ENCODE measurements at places on chromosomes 16 and 17. TPM values are rescaled to one million over a fixed set of nuclear protein-coding genes. Genes with fewer than 3 reads are reported as not detected.

DNA sequence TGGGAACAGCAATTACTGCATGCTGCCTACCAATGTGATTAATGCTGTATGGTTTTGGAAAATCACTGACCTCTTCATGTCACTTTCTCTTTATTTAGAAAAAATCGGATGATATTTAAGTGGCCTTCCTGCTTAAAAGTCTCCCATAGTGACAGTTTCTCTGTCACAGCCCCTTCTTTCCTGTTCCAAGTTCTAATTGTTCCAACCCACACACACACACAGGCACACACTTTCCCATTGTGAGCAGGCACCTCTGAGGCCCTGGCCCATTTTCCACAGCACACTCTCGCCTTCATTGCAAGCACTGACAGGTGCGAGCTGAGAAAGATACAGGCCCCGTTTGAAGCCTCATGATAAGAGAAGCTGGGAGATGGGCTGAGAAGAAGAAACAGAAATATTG lies 505.9 kb downstream of the HS3ST4 start:
- DNase-seq: no peak

DNA sequence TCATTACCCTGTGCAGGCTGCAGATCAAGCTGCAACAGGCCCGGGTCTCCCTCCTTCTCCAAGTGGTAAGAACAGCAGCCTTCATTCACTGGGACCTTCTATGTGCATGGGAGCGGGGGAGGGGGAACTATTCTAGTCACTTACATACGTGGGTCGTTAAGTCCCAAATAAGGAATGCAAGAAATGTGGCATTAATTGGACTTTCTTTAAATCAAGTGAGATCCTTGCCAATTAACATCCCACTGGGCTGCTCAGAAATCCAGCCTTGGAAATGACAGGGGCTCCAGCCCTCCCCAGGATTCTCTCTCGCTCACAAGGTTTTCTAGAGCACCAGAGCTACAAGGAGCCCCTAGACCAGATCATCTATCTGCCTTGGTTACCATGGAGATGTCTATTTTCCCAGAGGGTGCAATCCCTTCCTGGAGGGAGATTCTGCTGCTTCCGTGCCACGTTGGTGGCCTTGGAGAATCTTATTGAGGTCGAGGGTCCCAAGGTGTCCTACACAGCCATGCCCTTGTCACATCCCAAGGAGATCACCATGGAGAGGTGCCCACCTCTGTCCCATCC lies 5.2 kb upstream of the EIF1 start:
- DNase-seq: peak; percentile 3

DNA sequence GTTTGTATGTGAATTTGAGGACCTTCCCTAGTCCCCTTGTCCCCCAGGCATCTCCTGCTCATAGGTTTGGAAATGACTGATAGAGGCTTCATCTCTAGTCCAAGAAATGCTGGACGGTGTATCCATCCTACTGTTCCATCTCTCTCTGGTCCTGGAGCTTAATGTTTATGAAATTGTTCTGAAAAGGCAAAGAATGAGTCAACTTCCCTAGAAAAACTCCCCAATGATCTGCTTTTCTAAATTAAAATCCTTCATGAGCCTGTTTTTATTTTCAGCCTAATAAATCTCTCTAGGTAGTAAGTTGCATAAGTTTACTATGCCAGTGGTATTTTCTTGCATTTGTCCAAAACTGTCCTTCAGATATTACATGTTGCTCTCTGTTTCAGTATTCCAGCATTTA lies 2.1 kb upstream of the IGSF6 start:
- no peak for DNase-seq

DNA sequence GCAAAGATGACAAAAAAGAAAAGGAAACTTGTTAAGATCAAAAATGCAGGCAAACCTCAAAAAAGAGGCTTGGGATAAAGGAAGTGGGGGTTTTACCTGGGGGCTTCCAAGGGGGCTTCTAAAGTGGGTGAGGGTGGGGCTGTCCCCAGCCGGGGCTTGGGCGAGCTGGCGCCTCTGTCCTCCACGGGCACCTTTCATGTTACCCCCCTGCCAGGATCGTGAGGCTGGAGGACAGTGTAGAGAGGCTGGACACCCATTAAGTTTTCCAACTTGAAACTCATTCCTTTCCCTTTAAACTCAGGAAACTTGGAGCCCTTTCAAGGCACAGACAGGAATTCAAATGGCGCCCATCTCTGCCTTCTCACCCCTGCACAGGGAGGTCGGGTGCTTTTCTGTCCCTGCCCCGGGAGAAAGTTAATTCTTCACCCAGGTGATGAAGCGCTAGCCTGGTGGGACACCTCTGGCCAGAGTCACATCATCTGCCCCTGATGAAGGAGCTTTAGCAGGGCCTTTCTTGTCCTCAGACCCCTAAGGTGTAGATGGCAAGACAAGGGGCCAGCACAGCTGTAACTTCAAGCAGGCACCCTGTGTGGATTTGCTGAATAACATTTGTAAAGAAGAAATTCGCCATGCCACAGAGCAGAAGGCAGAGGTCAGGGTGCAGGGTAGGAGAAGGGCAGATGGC lies 87.3 kb downstream of the C16orf78 start:
- DNase-seq: no peak

GRCh38 chr17:80717720-80718083 lies 173.1 kb downstream of the RPTOR start:
- no peak for DNase-seq

DNA sequence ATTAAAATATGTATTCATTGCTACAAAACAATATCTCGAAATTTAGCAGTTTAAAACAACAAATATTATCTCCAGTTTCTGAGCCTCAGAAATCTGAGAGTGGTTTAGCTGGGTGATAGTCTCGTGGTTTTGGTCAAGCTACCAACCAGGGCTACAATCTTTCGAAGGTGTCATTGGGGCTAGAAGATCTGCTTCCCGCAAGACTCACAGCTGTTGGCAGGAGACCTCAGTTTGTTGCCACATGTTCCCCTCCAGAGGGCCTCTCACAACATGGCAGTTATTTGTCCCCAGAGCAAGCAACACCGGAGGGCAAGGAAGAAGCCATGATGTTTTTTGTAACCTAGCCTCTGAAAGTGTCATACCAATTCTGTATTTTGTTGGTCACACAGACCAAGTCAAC lies 12.0 kb upstream of the BCAS3 start:
- DNase-seq: no peak

- peak; percentile 45 for DNase-seq
These were observed 1029.6 kb downstream of the CDH11 start for GRCh38 chr16:64092271-64092670.

GRCh38 chr17:7060165-7060891 lies 16.4 kb upstream of the SLC16A11 start:
- DNase-seq: peak; percentile 84

DNA sequence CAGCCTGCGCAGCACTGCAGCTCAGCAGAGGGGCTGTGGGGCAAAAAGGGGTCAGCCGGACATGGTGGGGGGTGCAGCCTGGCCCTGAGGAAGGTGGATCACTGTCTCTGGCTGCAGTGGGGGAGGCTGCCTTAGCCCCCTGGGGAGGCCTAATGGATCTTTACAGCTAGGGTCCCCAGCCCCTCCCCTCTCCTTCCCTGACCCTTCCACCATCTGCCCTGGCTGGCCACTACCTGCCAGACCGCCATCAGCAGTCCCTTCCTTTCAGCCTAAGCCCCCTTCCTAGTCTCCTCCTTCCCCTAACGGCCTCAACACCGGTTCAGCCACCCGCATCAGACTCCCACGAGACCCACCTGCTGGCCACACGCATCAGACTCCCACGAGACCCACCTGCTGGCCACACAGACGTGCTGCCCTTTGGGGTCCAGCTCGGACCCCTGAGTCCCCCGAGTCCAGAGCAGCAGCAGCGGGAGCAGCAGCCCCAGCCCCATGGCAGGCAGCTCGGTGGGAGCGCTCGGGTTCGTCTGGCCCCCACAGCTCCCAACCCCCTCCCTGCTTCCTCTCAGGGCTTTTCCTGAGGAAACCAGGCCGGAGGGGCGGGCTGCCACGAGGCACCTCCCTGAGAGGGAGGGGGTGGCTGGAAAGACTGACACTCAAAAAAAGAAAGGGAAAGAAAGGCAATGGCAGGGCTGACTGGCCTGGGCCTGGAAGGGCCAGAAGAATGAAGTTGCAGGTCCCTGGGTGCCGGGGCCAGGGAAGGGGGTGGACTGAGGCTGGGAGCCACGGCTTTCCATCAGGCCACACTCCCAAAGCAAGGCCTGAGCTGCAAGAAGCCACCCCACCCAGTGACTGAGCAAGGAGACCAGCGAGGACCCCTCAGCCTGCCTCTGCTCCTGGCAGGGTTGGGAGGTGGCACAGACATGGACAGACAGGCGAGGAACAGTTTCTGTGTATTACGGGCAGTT lies at the start of gene SCARF1:
Gene SCARF1 (minus strand): TSS at position 526 of the 965 bp plus-strand sequence. CDS start 35 bp downstream, at position 491.
- no peak for DNase-seq

ARL6IP1 gene
- total RNA-seq: 353 TPM

CA4 gene
- total RNA-seq: not detected

DUS2 gene
- 23.6 TPM for total RNA-seq

- DNase-seq: no peak
These were observed 94.6 kb upstream of the DHX40 start for GRCh38 chr17:59470624-59471297.

NLRC3 gene
- total RNA-seq: not detected

- DNase-seq: no peak
These were observed 5.1 kb downstream of the CARMIL2 start for GRCh38 chr16:67650023-67650422.

PRSS22 gene
- total RNA-seq: not detected

DNA sequence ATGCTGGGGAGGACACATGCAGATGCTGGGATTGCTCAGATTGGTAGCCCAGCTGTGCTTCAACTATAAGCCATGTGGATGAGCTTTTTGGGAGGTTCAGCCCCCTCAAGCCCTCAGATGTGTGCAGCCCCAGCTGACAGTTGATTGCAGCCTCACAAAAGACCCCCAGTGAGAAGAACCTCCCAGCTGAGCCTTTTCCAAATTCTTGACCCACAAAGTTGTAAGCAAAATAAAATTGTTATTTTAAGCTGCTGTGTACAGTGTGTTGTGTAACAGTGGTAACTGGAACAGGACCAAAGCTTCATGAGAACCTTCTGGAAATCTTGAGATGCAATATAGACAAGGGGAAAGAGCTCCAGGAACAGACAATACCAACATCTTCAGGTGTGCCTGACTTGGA lies 156.8 kb upstream of the IRX3 start:
- no peak for DNase-seq

DNA sequence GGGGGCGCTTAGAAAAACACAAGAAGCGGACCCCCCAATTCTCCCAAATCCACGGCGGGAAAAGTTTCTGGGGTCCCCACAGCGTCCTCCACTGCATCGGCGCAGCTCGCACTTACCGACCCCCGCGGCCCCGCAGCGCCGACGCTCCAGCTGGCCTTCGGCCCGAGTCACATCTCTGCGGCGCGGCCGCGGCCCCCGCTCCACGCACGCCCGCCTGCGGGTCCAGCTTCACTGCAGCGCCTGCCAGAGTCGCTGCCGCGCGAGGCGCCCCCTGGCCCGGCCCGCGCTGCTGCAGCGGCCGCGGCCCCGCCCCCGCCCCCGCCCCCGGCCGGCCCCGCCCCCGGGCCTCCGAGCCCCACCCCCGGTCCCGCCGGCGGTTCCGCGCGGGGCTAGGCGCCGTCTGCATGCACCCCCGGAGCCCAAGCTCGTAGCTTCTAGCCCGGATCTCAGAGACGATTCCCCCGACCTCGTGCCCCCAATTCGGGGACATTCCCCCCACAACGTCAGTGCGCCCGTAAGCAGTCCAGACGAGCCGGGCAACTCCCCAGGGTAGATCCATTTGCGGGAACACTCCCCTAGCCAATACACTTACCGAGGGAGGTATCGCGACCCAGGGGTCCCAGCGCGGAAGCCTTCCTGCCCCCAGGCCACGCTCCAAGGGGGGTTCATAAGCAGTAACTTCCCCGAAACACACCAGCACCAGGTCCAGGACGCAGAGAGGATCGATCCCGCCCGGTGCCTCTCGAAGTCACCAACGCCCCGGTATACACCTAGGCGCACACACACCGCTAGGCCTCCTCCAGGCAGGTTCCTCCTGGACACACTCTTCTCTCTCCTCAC lies at the start of gene GPRC5B:
Gene GPRC5B (minus strand): TSS at position 238 of the 840 bp plus-strand sequence. CDS start 12,003 bp downstream, outside the sequence.
- DNase-seq: no peak

GRCh38 chr16:58501242-58502131 lies 1.5 kb downstream of the NDRG4 start:
- DNase-seq: no peak

- no peak for DNase-seq
These were observed 21.5 kb upstream of the RBFOX3 start for GRCh38 chr17:79632432-79632735.
